ENCODE measurements at places on chromosomes 2 and 18.
A peak's percentile ranks its signal among the peaks of the same experiment; 100 is the strongest.

- no peak for DNase-seq
Observed at GRCh38 chr2:68152681-68153347, 4.9 kb upstream of the PNO1 start.

DNA sequence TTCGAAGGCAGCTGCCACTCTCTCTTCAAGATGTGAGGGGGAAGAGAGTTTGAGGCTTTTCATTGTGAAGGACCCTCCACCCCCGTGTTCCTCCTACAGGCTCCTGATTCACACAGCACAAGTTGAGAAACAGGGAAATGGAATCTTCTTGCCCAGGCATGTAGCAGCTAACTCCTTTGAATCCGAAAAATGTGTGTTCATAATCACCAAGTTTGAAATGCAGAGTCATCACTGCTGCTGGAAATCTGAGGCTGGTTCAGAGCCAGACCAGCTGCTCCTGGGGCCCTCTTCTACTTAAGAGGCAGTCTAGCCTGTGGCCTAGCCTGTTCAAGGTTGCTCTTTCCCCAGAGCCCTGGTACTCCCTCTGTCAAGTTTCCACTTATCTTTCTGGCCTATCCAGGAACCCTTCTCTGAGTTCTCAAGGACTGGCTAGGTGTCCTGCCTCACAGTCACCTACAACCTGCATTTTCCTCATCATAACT, 166.4 kb downstream of the TMEM247 start:
- no peak for DNase-seq

GRCh38 chr2:152611458-152612231, 105.6 kb downstream of the PRPF40A start:
- DNase-seq: peak; percentile 30

DNA sequence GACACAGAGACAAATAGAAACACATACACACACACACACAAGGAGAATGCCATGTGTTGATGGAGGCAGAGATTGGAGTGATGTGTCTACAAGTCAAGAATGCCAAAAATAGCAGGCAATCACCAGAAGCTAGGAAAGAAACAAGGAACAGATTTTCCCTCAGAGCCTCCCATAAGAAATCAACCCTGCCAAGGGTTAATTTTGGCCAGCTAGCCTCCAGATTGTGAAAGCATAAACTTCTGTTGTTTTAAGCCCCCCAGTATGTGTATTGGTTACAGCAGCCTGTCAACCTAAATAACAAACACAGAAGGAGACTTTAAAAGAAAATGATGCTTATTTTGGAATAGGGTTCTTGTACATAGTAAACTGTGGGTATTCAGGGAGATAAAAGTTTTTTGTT, 5.6 kb upstream of the STK39 start:
- no peak for DNase-seq

- no peak for DNase-seq
Observed at GRCh38 chr2:32668254-32668653, 40.4 kb downstream of the TTC27 start.

- no peak for DNase-seq
Observed at GRCh38 chr2:198100346-198100745, 296.0 kb downstream of the PLCL1 start.

GRCh38 chr2:197266477-197266876, 44.1 kb downstream of the ANKRD44 start:
- no peak for DNase-seq

GRCh38 chr2:9782197-9782719, 61.0 kb upstream of the TAF1B start:
- DNase-seq: peak; percentile 75

GRCh38 chr18:49677762-49678413, 116.0 kb downstream of the LIPG start:
- peak; percentile 67 for DNase-seq

- peak; percentile 12 for DNase-seq
Observed at GRCh38 chr2:41024816-41025215, 572.9 kb upstream of the SLC8A1 start.

GRCh38 chr2:113857464-113857863, 32.4 kb upstream of the ACTR3 start:
- no peak for DNase-seq

- no peak for DNase-seq
Observed at GRCh38 chr2:182818501-182818900, 47.9 kb downstream of the FRZB start.

GRCh38 chr2:154537024-154537423, 161.5 kb upstream of the KCNJ3 start:
- no peak for DNase-seq

- DNase-seq: no peak
Observed at GRCh38 chr2:185537689-185538088, 200.9 kb upstream of the FSIP2 start.

DNA sequence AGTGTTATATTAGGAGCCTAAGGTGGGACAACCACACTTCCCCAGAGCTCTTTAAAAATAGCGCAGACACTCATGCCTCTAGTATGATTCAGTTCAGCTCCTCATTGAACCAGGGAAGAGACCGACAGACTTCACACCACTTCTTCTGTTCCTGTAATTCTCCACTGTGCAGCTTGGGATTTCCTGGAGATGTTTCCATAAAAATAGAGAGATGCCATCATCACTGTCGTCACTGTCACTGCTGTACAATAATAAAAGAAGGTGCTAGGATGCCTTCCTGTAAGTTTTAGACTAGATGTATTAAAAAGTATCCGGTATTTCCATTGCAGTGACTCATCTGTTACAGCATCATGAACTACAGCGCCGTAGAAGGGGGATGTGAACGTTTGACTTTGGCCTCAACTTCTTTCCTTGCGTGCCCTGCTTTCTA, 110.9 kb downstream of the FAM210A start:
- no peak for DNase-seq

DNA sequence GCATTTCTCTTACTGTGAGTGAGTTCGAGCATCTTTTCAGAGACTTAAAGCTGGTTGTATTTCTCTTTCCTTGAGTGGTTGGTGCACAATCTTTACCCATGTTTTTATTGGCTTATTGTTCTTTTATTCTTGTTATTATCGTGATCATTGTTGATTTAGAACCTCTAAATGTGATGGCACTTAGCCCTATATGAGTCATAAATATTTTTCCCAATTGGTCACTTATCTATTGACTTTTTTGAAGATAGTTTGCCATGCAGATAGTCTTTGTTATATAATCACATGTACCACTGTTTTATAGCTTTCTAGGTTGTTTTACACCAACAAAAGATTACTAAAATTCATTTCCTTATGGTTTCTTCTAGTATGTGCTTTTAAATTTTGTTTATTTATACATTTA, 141.6 kb upstream of the MSH6 start:
- no peak for DNase-seq

DNA sequence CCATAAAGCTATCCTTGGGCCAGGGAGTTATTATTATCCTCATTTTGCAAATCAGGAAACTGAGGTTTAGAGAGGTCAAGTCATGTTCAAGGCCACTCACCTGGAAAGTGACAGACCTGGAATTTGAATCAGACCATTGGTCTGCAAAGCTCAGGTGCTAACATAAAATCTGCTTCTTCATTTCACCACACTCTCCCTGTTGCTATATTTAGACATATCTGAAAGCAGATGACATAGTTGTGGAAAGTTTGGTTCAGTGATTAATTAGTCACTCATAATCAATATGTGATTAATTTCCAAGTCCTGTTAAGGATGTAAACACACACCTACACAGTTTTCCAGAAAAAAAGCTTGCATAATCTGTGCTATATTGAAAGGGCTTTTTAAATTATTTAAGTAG, 57.4 kb downstream of the LINC00305 start:
- no peak for DNase-seq

DNA sequence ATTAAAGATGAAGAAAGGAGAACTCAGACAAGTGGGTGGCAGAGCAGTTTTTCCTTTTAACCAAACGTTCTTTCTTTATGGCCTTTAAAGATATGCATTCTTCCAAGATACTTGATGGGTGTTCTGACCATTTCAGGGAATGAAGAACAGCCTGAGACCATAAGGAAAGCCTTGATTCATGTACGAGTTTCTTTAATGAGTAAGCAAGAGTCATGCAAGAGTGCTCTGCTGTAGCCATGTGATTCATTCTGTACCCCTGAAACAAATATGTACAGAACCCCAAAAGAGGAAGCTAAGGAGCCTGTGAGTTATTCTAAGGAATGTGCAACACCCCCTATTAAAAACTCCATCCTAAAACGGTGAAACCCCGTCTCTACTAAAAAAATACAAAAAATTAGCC, 372.8 kb downstream of the MTX2 start:
- no peak for DNase-seq

DNA sequence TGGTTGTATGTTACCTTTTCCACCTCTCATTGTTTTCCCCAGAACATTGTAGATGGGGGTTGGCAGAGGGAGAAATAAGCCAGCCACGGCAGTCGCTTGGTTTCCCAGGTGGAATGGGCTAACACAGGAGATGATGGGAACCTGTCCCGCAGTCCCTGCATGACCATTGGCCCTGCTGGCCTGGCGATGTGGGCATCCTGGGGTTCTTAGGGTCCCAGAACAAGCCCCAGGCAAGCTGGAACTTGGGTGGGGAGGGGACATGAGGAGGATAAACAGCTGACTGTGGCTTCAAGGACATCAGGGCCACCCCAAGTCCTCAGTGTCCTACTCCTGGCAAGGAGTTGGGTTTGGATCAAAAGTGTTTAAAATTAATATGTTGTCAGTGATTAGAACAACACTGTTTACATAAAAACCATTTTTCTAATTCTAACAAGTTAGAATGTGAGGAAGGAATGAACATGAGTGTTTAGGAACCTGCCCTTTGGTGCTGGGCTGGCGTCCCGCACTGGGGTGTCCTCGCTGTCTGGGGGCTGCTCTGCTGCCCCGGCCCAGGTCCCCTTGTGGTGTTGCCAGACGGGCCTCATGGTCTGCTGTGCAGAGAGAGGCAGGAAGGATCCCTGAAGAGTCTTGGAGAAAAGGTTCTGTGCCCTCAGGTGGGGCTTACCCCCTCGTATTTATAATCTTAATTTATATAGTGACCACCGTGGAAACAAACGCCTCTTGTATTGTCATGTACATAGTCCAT, 95.1 kb downstream of the USP40 start:
- no peak for DNase-seq

DNA sequence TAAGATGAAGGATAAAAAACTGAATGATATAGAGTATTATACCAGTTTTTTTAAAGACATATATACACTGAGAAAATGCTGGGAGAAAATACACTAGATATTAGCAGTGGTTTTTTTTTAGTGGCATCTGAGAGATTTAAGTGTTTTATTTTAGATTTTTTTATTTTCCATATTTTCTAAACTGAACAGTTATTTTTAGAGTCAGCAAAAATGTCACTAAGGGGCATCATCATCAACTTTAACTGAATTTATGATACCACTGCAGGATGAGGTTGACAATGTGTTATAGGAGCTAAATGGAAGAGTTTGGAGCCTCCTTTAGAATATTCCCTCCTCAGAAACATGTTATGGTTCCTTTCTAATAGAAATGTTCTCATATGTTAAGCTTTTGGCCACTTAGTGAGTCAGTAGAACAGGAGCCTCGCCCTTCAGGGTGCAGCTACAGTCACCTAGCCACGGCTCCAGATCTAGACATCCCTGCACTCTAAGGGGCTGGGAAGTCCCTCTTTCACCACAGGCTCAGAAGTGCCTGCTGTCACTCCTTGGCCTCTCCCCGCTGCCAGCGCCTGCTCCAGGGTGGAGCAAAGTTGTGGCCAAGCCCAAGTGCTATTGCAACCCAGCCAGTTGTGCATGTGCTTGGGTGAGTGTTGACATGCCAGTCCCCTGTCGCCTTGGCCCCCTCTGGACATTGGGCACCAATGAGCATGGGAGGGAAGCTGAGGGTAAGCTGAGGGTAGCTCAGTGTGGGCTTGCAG, 210.7 kb upstream of the RASGRP3 start:
- no peak for DNase-seq

GRCh38 chr2:152175012-152175367, 573 bp downstream of the STAM2 start:
- no peak for DNase-seq

DNA sequence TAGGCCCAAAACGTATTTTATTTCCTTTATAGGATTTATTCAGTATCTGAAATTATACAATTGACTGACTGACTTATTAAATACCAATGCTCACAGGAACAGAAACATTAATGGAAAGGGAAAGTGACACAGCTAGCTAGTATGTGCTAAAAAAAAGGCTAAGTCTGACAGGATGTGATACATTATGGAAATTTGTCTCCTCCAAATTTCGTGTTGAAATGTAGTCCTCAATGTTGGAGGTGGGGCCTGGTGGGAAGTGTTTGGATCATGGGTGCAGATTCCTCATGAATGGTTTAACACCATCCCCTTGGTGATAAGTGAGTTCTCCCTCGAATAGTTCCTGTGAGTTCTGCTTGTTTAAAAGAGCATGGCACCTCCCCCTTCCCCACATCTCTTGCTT, 70.6 kb upstream of the WDR75 start:
- DNase-seq: no peak

- DNase-seq: no peak
Observed at GRCh38 chr2:198883604-198884003, 574.1 kb downstream of the SATB2 start.

GRCh38 chr2:109447251-109447661, 166.5 kb downstream of the SEPTIN10 start:
- DNase-seq: peak; percentile 69

DNA sequence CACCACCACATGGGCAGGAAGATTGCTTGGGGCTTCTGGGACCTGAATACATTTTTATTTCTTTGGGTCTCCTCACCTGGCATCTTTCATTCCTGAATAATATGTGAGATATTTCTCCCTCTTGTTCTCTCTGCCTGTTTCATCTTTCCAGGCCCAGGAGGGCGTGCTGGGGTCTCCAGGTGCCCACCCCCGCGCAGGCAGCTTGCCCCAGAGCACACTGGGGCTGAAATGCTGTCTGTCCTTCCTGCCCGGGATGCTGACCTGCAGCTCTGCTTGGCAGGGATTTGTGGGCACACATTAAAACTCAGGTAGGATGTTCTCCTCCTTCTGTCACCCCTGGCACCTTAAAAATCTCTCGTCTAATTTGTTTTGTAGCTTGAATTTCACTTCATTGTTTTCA, 39.7 kb upstream of the TEX51 start:
- DNase-seq: no peak

DNA sequence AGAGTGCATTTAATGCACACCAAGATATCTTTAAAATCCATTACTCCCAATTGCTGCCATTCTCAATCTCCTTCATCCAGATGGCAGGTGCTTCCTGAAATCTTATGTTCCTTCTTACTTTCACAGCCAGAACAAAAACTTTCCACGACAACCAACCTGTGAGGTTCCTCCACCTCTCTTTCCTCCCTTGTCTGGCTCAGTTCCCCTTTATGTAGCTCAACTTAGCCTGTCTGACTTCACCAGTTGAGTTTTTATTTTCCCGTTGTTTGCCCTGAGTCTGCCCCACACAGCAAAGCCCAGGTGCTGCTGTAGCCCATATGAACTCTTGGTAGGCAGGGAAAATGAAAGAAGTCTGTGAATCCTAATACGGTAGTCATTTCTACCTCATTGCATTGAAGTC, 112.5 kb downstream of the MREG start:
- DNase-seq: no peak
